ENCODE measurements at places on chromosomes 5 and 9.

- DNase-seq, result no peak
These were observed 14.5 kb downstream of the ADAM19 start for GRCh38 chr5:157561110-157561509.

GRCh38 chr5:138065102-138065501, 18.7 kb upstream of the WNT8A start:
- DNase-seq, result peak; percentile 14

GRCh38 chr5:180080486-180081280, 9.1 kb upstream of the RNF130 start:
- DNase-seq, result peak; percentile 75

DNA sequence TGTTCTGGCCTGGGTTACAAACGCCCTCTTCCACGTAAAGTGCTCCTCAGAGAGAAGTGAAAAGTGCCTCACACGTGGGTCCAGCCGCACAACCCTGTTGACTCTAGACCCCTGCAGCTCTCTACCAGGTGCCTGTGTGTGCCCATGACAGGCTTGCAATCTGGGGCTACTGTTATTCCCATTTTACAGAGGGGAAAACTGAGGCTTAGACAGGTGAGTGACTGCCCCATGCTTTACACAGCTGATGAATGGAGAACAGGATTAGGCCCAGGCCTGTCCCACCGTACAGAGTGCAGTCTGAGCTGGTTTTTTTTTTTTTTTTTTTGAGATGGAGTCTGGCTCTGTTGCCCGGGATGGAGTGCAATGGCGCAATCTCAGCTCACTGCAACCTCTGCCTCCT, 6.2 kb upstream of the INPP5E start:
- no peak for DNase-seq

DNA sequence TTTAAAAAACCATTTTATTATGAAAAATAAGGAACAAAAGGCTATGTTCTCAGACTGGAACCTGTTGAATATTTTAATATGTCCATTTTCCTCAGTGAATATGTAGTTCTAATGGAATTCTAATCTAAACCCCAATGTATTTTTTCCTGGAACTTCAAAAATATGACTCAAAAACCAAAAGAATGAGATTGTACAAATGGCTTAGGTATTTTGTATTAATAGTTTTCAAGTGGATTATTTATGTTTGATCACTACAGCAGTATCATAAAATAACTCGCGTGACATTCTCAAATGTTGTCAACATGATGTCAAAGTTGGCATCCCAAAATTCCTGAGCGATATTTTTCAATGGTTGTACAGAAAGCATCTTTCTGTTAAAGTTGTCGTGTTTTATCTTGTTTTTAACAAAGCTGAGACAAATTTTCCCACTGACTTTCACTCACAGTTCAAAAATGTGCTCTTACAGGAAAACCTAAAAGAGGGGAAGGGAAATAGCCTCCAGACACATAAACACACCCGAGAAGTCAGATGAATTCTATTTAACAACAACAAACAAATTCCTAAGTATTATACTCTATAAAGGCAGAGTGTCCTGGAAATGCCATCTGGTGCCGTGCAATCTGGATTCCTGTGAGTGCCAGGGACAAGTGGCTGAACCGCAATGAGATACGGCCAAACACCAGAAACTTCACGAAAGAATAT, 68.1 kb upstream of the TAS2R1 start:
- DNase-seq, result no peak

- no peak for DNase-seq
These were observed 28.4 kb upstream of the KCNIP1 start for GRCh38 chr5:170475294-170476000.

DNA sequence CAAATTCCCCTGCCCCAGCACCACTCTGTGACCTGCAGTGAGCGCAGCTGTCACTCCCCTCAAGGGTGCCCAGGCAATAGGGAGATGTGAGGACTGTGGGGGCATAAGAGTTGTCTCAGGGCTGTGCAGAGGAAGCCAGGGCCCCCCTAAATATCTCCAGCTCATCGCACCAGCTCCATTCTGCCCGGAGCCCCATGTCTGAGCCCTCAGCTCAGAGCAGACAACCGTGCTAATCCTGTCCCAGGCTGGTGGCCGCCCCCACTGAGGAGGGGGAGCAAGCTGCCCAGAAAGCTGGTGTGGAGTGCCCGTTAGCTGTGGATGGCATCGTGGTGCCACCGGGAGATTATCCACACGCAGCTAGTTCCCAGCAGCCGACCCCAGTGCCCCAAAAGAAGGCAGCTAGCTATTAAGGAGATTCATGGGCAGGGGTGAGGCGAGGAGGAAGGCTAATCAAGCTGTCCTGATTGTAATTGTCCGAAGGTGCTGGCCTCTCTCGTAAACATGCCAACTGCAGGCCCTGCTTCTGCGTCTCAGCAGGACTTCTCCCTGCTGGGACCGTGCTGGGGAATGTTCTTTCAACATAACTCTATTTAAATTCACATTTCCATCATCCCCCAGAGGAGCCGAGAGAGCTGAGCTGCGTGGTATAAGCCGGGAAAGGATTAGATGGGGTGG, 17.0 kb upstream of the FIBCD1 start:
- DNase-seq, result no peak

DNA sequence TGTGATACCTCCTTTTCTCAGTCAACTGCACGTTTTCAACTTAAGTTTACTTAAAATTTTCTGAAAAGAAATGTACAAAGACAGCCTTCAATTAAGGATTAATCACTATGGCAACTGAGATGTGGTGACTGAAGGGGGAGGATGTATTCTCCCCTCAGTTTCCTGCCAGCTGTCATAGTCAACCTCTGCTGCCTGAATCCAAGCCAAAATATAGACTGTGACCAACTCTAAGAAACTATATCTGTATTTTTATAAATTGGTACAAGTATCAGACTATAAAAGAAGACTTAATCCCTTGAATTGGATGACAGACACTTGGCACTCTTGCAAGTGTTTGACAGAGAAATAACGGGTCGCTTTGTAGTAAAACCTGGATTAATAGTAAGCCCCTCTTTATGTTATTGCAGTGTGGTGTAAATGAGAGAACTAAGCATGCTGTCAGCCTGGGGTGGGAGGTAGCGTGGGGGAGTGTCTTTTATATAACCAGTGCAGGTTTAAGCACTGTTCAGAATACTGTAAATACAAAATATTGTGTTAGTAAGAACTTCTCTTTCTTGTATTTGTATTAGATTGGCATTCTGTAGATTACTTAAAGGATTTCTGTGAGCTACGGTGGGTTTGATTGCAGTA, 106.4 kb downstream of the ERCC6L2 start:
- peak; percentile 30 for DNase-seq

DNA sequence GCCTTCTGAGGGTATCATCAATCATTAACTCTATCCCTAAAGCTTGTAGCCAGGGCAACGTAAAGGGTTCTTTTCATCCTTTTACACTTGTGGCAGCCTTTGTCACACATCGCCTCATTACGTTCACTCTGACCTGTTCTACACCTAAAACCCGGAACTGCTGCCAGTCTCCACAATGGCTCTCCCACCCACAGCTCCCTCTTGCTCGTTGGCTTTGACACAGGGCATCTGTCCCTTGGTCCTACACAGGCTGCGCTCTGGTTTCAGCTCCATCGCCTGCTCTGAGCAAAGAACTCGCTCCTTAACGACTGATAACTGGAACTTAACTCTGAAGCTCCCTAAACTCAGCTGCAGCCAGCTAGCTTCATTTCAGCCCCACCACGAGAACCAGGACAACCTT, 112.8 kb upstream of the CTNND2 start:
- DNase-seq, result no peak

DNA sequence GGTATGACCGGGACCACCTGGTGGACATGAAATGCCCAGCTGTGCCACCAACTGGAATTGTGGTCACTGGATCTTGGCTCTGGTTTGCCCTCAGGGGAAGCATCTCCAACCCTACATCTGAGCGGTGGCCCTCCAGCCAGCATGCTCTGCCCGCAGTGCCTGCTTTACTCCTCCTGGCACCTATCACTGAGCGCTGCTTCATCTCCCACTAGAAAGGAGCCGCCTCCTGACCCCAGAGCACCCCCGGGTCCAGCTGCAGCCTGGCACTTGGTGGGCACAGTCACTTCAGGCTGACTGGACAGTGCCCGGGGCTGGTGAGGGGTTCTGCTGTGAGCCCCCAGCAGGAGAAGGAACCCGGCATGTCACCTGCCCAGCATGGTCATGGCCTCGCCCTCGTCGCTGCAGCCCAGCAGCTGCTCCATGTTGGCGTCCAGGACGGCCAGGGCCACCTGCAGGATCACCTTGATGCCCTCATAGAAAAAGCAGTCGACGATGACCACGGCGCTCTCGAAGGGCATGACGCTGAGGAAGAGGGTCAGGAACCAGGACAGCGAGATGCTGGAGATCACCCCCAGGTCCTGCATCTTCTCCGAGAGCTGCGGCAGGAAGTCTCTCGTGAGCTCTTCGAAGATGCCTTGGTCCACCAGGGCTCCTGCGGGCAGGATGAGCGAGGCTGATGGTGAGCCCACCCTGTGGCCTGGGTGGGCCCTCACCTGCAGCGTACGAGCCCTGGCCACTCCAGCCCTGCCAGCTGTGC, 16.1 kb upstream of the MRNIP start:
- DNase-seq, result no peak

- no peak for DNase-seq
These were observed 283.9 kb upstream of the PANK3 start for GRCh38 chr5:168863021-168863420.

DNA sequence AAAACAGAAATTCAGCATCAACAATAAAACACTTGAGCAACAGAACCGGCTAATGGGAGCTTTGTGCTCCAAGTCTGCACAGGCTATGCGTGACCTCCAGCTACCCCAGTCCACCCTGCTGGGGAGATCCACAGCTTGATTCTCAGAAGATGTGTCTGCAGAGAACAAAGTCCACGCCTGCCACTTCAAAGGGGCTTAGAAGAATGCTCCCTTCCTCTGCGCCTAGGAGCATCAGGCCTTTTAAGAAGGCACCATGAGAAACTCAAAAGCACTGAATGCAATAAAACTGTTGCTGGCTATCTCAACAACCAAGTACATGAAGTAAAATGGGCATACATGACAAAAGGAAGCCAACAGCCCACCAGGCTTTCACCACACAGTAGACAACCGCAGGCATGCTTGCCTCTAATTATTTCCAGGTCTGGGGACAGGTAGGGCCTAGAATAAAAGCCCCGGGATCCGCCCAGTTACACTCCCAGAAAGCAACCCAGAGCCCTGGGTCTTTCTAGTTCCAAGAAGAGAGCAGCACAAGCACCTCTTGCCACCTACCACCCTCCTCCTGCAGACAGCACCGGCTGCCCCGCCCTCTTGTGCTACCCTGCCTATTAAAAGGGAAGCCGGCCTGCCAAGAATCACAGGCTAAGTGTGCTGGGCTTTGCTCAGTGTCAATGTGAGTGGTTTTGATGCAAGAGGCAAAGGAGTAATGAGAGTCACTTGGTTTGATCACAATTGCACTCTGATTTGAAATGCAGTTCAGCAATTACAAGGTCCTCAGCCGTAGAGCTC, 123.2 kb downstream of the SPOCK1 start:
- DNase-seq, result no peak

GRCh38 chr5:106401561-106401960, 1269.2 kb downstream of the EFNA5 start:
- DNase-seq, result no peak

DNA sequence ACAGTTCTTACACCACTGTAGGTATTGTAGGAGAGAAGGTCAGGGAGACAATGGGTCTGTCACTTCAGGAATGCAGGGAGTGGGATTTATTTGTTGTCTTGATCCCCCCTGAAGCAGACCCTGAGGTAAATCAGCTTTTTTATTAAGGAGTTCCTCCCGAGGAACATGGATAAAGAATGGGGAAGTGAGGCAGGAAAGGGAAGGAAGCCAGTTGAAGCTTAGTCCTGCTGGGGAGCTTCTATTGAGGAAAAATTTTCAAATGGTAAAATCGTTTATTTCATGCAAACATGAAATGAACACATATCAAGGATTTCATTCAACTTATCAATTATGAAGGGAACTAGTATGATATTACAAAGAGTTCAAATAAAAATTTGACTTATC, 318.6 kb upstream of the PIK3R1 start:
- no peak for DNase-seq

- peak; percentile 78 for DNase-seq
These were observed 404.0 kb downstream of the EBF1 start for GRCh38 chr5:158695595-158696330.

GRCh38 chr9:99023831-99024230, 80.1 kb downstream of the COL15A1 start:
- no peak for DNase-seq

- DNase-seq, result no peak
These were observed 731.3 kb downstream of the NR2F1-AS1 start for GRCh38 chr5:92849756-92850155.

- no peak for DNase-seq
These were observed 373.4 kb downstream of the IRX2 start for GRCh38 chr5:2378108-2378507.

GRCh38 chr9:89357331-89358197, 39.3 kb downstream of the SECISBP2 start:
- no peak for DNase-seq

DNA sequence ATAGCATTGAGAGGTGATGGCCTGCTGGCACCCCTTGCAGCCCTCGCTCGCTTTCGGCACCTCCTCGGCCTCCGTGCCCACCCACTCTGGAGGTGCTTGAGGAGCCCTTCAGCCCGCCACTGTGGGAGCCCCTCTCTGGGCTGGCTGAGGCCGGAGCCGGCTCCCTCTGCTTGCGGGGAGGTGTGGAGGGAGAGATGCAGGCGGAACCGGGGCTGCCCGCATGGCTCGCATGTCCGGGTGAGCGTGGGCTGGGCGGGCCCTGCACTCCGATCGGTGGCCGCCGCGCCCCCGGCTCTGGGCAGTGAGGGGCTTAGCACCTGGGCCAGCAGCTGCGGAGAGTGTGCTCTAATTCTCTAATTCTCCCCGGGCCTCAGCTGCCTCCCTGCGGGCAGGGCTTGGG, 101.1 kb downstream of the KIF4B start:
- DNase-seq, result no peak

- DNase-seq, result no peak
These were observed 10.0 kb upstream of the DDX41 start for GRCh38 chr5:177526791-177527190.

DNA sequence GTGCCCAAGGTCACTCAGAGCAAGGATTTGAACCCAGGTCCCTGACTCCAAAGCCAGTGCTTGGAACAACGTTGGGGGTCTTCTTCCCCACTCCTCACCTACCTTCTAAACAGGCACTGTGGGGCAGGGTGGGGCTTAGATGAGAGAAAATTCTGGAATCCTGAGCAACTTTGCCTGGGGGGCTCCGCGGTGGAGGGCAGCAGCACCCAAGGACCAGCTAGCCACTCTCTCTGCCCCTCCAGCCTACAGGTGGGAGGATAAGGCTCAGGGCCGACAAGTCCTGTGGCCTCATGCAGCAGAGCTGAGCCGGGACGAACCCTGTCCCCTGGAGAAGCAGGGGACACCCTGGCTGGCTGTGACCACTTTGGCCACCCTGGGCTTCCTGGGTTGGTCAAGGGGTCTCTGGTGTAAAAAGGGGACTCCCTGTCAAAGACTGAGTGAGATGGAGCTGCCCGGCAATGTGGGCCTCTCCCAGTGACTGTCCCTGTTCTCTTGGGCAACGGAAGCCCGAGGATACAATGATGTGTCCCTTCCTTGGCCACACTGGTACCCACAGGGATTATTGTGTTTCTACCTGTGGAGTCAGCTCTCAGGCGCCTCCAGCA, 26.5 kb downstream of the CEL start:
- DNase-seq, result no peak

- DNase-seq, result no peak
These were observed 72.5 kb upstream of the PANK3 start for GRCh38 chr5:168651648-168652047.

- no peak for DNase-seq
These were observed 935.8 kb upstream of the EDIL3 start for GRCh38 chr5:85320495-85320894.

GRCh38 chr5:3526551-3527185, 69.0 kb upstream of the IRX1 start:
- no peak for DNase-seq

- DNase-seq, result no peak
These were observed 46.7 kb upstream of the CDKN2AIPNL start for GRCh38 chr5:134458234-134459009.
